ENCODE measurements at places on chromosomes 3 and 15. TPM values are rescaled to one million over a fixed set of nuclear protein-coding genes. Genes with fewer than 3 reads are reported as not detected.

DNA sequence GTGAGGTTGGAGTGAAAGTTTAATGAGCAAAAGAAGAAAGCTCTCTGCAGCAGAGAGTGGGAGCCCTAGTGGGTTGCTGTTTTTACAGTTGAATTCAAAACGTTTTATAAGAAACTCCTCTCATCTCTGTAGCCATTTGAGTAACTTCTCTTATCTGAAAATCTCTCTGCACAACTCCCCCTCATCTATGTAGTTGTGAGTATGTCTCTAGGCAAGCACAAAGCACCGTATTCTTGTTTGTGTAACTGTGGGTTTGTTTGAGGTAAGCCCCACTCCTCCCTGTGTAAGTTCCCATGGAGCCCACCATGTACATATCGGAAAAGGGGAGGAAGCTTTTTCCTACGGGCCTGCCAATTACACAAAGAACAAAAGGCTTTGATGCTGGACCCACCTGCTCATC lies 56.5 kb upstream of the GOLGA6L2 start:
- H3K36me3 ChIP-seq: no peaks in the 10 kb centered on the region
- DNase-seq: no peak
- H3K4me3 ChIP-seq: no peak overlapping the region
- H3K27ac ChIP-seq: no peak overlapping the region
- H3K4me1 ChIP-seq: no peaks in the 10 kb centered on the region
- H3K27me3 ChIP-seq: no peaks in the 10 kb centered on the region

GRCh38 chr3:196012481-196012880 lies 69.4 kb downstream of the TFRC start:
- no peaks in the 10 kb centered on the region for H3K4me1 ChIP-seq
- H3K27ac ChIP-seq: no peak overlapping the region
- H3K36me3 ChIP-seq: no peaks in the 10 kb centered on the region

- no peaks in the 10 kb centered on the region for H3K27me3 ChIP-seq
- peaks cover 25% of the 10 kb centered on the region for H3K4me1 ChIP-seq
- peak; percentile 89 for DNase-seq
Observed at GRCh38 chr15:89017370-89018066, 70.7 kb upstream of the ABHD2 start.

GRCh38 chr3:194014756-194015155 lies 121.2 kb upstream of the HES1 start:
- no peaks in the 10 kb centered on the region for H3K27me3 ChIP-seq
- H3K27ac ChIP-seq: no peak overlapping the region
- H3K4me3 ChIP-seq: no peak overlapping the region

DNA sequence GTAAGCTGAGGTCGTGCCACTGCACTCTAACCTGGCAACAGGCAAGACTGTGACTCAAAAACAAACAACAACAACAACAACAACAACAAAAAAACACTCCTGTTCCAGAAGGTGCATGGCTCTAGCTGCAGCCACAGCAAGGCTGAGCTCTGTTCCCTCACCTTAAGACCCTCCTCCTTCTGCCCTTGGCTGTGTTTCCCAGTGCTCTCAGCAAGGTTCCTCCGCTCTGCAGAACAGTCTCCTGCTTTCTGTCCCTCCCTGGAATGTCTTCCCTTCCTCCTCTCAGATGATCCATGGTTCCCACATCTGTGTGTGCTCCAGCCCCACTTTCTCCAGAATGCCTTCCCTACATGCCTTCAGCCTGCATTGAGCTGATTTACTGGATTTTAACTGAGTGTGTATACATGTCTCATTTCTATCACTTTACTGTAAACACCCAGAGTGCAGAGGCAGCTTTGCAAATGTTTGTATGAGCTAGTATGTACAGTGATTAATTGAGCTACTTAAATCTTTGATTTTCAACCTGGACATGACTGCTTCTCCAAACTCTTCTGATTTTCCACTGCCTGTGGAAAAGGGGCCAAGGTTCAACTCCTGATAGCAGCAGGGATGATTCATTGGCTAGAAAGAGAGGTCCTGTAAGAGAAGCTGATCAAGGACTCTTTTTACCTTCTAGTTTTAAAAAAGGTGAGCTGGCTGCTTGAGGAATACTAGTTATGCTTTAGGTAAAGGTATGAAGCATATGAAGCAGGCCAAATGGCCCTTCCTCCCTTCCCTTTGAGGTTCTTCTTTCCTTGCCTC lies 14.7 kb downstream of the ANKUB1 start:
- H3K27me3 ChIP-seq: no peaks in the 10 kb centered on the region

DNA sequence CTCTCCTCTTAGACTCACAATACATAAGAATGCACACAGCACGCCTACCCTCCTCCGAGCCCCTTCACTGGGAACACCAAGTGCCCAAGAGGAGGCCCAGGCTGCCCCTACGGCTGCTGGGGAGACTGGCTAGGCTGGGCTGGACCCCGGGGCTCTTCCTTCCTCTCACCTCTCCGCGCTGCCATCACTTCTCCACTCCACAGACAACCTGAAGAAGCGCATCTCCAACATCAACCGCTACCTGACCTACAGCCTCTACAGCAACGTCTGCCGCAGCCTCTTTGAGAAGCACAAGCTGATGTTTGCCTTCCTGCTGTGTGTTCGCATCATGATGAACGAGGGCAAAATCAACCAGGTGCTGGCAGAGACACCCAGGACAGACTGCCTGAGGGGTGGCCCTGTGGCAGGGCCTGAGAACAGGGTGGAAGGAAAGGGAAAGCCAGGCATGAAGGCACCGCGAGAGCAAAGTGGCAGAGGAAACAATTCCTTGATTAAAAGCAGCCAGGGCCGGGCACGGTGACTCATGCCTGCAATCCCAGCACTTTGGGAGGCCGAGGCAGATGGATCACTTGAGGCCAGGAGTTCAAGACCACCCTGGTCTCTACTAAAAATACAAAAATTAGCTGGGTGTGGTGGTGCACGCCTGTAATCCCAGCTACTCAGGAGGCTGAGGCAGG lies 51.6 kb downstream of the SEMA3G start:
- DNase-seq: peak; percentile 64
- no peaks in the 10 kb centered on the region for H3K4me1 ChIP-seq
- H3K27me3 ChIP-seq: no peaks in the 10 kb centered on the region

- H3K27me3 ChIP-seq: no peaks in the 10 kb centered on the region
- no peak overlapping the region for H3K27ac ChIP-seq
- H3K4me1 ChIP-seq: no peaks in the 10 kb centered on the region
- H3K4me3 ChIP-seq: no peak overlapping the region
- no peak for DNase-seq
Observed at GRCh38 chr15:81897057-81897677, 148.7 kb downstream of the MEX3B start.

DNA sequence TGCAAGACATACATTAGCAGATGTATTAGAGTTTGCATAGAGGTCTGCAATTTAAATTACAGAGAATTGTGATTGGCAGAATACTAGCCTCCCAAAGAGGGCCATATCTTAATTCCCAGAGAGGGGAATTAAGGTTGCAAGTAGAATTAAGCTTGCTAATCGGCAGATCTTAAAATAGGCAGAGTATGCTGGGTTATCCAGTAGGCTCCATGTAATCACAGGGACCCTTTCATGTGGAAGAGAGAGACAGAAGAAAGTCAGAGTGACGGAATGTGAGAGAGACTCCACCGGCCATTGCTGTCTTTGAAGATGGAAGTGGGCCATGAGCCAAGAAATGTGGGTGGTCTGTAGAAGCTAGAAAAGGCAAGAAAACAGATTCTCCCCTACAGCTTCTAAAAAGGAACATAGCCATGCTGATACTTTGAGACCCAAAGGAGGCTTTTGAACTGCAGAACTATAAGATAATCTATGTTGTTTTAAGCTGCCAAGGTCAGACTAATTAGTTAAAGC lies 38.8 kb downstream of the IMPG2 start:
- no peak for DNase-seq
- H3K36me3 ChIP-seq: no peaks in the 10 kb centered on the region
- H3K27me3 ChIP-seq: no peaks in the 10 kb centered on the region
- H3K4me3 ChIP-seq: no peak overlapping the region

DNA sequence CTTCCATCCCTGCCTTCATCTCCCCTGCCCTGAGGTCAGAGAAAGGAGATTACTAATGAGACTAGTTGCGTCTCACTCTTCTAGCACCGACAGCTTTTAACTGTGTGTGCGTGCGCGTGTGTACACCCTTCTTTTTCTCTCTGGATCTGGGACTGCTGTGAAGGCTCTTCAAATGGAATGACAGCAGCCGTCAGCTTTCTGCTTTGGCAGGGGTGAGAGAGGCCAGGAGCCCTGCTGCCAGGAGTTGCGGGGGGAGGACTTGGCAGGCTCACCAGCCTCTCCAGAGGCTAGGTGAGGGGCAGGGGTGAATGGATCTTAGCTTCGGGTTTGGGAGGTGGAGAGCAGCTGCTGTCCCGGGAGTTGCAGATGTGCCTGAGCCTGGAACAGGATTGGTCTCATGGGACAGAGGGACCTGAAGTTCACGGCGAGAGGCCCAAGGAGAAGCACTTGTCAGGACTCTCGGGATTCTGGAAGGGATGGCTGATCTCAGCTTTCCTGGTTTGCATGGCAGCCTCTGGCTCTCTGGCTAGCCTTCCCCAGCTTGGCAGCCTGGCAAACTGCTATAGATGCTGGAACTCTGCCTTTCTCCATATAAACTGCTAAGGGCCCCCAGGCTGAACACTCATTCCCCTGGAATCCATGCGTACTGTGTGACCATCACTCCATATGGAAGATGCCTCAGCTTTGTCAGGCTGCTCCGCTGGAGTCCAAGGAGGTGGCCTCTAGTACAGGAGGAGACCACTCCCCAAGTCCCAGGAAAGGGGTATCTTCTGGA lies 16.6 kb downstream of the TEX264 start:
- peaks cover 30% of the 10 kb centered on the region for H3K4me1 ChIP-seq
- peak overlapping the region; percentile 78 for H3K27ac ChIP-seq
- DNase-seq: no peak
- H3K36me3 ChIP-seq: peaks cover 2% of the 10 kb centered on the region
- H3K27me3 ChIP-seq: no peaks in the 10 kb centered on the region
- H3K4me3 ChIP-seq: no peak overlapping the region

DNA sequence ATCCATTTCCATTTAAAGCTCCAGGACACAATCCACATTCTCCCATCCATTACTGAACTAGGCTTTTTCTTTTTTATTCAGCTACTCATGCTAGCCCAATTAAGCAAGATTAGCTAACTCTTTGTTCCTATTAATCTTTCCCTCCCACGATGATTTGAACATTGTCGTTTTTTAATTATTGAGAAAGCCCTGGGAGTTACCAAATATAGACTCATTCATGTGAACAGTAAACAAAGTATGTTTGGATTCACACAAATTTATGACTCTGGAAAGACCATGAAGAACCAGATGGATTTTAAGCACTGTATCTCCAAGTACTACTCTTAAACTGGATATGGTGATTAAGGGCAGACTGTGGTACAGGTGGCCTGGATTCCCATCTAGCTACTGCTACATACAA lies 82.2 kb downstream of the STRIT1 start:
- no peak for DNase-seq
- H3K4me1 ChIP-seq: no peaks in the 10 kb centered on the region
- H3K27me3 ChIP-seq: no peaks in the 10 kb centered on the region
- H3K36me3 ChIP-seq: no peaks in the 10 kb centered on the region

- no peaks in the 10 kb centered on the region for H3K36me3 ChIP-seq
- H3K4me1 ChIP-seq: no peaks in the 10 kb centered on the region
- no peaks in the 10 kb centered on the region for H3K27me3 ChIP-seq
- DNase-seq: no peak
Observed at GRCh38 chr3:127200086-127200691, 7.3 kb downstream of the PRR23E start.

DNA sequence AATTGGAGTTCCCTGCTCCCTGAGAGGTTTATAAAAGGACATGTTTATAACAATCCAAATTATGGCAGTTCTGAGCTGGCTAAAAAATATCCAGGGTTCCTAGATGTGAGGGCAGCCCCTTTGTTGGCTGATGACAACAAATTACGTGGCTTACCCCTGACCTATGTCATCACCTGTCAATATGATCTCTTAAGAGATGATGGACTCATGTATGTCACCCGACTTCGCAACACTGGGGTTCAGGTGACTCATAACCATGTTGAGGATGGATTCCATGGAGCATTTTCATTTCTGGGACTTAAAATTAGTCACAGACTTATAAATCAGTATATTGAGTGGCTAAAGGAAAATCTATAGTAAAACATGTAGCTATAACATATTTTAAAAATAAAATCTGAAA lies 13.9 kb downstream of the AADAC start:
- no peak for DNase-seq
- no peak overlapping the region for H3K4me3 ChIP-seq

CLSTN2 gene
- total RNA-seq: 0.22 TPM

GPR149 gene
- not detected for total RNA-seq

ACAD9 gene
- 49.2 TPM for total RNA-seq

NMNAT3 gene
- total RNA-seq: 12.5 TPM

SCN11A gene
- 6.0 TPM for total RNA-seq

C3orf22 gene
- not detected for total RNA-seq

Measured in spleen (tissue), 13 donors.